ENCODE measurements at places on chromosomes 4 and X.

GRCh38 chrX:138723301-138723700, 11.8 kb upstream of the FGF13 start:
- no peak for DNase-seq

DNA sequence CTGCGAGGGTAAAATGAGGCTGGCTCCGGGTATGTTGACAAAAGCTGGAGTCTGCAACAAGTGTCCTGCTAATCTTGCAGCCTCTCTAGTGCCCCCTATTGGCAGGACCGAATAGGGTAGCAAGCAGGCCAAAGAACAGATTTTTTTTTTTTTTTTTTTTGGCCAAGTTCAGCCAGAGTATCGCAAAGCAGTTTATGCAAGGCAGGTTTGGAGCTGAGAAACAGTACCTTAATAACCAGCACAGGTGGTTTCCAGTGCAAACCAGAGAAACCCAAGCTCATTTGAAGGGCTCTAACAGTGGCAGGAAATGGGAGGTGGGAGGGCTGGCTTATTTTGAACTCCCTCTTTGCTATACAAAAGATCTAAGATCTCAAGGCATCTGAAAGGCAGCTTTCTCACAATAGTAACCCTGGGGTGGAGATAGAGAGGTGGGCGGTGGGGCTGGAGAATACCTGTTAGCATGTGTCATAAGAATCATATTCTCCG, 38.2 kb upstream of the OCIAD2 start:
- DNase-seq: peak; percentile 35

DNA sequence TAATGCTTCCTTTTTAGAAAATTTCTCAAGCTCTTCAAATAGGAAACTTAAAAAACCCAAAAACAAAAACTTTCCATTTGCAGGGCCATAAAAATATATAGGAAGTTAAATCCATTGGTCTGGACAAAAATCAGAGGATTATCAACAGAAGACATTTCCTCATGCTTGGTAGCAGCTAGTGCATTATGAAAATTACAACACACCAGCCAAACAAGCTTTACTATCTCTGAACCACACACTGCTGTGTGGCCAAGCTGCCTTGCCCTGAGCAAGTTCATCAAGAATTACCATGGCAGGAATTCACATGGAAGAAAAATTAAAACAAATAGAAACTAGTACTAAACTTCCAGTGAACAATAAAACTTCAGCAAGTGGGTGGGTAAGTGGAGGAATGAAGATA, 3.6 kb downstream of the USP46 start:
- no peak for DNase-seq

DNA sequence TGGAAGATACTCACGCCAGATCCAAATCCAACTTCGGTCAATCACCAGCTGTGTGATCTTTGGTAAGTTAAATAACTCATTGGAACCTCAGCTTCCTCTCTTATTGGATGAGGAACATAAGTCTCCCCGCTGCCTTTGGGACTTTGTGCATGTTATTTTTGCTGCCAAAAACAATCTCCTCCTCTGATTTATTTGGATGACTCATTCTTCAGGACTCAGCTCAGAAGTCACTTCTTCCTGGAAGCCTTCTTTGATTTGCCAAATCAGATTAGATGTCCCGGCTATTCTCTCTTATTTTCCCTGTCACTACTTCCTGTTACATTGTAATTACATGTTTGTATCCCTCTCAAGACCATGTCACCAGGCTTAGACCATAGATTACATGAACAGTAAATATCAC, 138.0 kb upstream of the BOD1L1 start:
- DNase-seq: no peak

- peak; percentile 86 for DNase-seq
Observed at GRCh38 chrX:67780694-67781109, 236.9 kb downstream of the AR start.

- DNase-seq: no peak
Observed at GRCh38 chr4:185874516-185875230, 62.7 kb upstream of the SORBS2 start.

DNA sequence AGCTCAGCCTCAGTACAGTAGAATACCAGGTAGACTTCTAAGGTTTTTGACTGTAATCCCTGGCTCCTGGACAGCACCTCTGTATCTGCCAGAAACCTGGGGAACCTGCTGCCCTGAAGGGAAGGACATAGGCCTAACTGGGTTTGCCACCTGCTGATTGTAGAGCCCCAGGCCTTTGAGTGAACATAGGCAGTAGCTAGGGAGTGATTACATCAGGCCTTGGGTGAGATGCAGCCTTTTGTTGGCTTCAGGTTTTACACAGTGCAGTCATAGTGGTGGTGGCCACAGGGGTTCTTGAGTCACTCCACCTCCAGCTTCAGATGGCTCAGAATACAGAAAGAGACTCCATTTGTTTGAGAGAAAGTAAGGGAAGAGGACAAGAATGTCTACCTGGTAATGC, 19.3 kb downstream of the IQCM start:
- DNase-seq: no peak

GRCh38 chrX:151752847-151753246, 18.3 kb downstream of the CNGA2 start:
- no peak for DNase-seq

GRCh38 chr4:109939190-109939589, 26.5 kb downstream of the EGF start:
- DNase-seq: peak; percentile 46

- DNase-seq: peak; percentile 28
Observed at GRCh38 chrX:147803948-147804347, 107.8 kb upstream of the FMR1 start.

DNA sequence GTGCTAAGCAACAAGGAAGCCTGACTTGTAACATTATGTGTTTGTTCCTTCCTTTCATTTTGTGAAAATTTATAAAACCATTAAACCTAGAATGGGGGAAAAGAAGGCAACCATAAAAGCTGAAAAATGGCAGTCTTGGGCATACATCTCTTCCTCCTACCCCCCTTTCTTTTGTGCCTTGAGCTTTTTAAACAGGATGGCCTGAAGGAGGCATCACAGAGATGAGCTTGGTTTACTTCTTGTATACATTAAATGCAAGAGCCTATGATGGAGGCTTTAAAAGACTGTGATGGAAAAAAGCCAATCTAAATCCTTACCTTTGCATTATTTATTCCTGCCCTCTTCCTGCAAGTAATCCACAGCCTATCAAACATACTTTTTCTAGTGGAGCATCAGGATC, 36.2 kb upstream of the ADH7 start:
- DNase-seq: no peak

- no peak for DNase-seq
Observed at GRCh38 chrX:136318156-136318555, 17.4 kb downstream of the ADGRG4 start.

All from suppressor macrophage treated with lipopolysaccharide for 4 hours (primary cell).